IMR-90 (cell line): ENCODE measurements at places on chromosomes 12 and 14. TPM values are rescaled to one million over a fixed set of nuclear protein-coding genes. Genes with fewer than 3 reads are reported as not detected.

The KCNJ8 gene
- total RNA-seq = 13.9 and 15.8 TPM in 2 replicates

The HOMEZ gene
- total RNA-seq = 5.8 and 7.7 TPM in 2 replicates

DNA sequence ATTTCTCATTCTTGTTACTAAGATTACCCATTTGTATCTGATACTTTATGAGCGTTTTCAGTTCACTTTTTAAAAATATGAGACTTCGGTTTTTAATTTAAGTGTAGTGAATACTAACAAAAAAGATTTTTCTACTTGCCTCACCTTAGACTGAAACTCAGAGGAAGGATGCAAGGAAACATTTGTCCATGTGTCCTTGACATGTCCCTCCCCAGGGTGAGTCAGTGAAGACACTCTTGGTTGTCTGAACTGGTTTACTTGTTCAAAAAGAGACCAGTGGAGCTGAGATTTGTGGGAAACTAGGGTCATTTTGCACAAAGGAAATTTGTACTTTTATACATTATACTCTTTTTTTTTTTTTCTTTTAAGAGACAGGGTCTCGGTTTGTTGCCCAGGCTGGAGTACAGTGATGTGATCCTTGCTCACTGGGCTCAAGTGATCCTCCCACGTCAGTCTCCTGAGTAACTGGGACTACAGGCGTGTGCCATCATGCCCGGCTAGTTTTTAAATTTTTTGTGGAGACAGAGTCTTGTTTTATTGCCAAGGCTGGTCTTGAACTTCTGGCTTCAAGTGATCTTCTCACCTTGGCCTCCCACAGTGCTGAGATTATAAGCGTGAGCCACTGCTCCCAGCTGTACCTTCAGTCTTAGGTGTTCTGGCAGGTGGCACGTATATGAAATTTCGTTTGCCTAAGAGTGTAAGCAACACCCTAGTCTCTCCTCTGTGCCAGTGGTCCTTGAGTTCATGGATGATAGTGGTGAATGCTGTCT is 56.7 kb downstream of the PPFIBP1 start:
- DNase-seq = no peak

DNA sequence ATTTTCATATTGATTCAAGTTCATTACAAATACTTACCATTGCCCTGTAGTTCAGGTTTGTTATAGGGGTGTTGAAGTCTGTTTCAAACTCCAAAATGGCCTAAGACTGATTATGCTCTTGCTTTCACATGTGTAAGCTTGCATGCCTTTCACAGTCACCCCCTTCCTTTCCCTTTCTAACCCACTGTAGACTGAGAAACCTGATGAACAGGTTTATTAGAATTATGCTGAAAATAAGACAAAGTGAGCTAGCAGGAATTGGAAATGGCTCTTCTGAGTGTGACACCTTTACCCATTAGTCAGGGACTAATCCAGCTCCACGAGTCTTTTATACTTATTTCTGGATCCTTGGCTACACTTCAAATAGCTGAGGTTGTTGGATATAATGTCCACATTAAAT is 38.9 kb downstream of the FBXO33 start:
- DNase-seq = no peak

The FOXG1 gene
- not detected in 2 replicates for total RNA-seq

The CATSPERB gene
- total RNA-seq = not detected in 2 replicates

DNA sequence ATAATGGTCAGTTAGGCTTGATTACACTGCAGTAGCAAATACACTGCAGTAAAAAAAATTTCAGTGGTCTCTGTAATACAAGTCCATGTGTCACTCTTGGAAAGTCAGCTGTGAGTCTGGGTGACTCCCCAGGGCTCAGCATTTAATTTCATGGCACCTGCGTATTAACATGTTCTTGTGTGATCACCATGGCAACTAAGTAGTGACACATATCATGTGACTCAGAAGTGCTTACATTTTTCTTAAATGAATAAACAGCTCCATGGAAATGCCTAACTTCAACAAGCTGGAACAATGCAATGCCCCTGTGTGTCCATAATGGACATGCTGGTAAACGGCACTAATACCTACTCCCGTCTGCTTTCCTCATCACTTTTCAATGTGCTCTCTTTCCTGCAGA is 88.5 kb upstream of the ANO4 start:
- peak; percentile 92 for DNase-seq

DNA sequence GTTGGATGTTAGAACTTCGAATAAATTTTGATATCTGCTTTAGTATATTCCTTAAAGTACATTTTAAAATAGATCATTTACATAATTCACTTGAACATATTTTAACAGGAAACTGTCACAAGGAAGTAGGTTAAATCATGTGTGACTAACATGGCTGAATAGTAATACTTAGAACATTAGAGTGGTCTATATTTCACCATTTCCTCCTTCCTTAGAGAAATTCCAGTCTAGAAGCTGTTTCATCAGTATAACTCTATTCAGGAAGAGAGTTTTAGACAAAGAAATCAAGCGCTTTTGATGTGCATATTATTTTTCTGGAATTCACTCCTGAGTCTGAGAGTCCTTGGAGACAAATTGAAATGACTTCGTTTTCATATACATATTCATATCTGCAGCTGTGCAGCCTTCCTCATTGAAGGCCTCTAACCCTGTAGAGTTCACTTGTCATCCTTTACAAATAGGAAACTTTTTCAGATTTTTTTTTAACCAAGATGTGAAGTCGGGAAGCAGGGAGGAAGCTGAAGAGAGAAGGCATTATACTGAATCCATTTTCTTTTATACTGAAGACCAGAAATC is 28.4 kb downstream of the IRAK3 start:
- DNase-seq = no peak

- DNase-seq = no peak
Measured at GRCh38 chr14:76118594-76118993, 33.1 kb upstream of the GPATCH2L start.

DNA sequence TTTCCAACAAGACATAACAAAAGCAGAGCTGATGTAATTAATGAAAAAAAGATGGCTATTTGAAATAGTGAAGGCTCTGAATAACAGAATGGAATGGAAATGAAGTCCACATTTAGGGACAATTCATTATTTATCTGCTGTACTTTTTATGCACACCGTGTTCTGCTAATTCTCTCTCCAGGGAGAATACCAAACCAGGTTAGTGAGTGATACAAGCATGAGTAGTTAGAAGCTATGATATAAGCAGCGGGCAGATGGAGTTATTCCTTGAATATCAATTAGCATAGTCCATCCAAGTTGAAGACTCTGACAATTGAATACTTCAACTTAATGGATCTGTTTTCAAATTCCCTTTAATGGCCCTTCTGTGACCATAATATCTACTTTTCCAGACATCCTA is 162.1 kb upstream of the TMTC2 start:
- no peak for DNase-seq

The MEG3 gene
- total RNA-seq = 31.5 and 32.5 TPM in 2 replicates

GRCh38 chr12:122836027-122836921 is 1.0 kb downstream of the HIP1R start:
- DNase-seq = peak; percentile 16

The NPFF gene
- total RNA-seq = not detected in 2 replicates

The TSHR gene
- not detected in 2 replicates for total RNA-seq

DNA sequence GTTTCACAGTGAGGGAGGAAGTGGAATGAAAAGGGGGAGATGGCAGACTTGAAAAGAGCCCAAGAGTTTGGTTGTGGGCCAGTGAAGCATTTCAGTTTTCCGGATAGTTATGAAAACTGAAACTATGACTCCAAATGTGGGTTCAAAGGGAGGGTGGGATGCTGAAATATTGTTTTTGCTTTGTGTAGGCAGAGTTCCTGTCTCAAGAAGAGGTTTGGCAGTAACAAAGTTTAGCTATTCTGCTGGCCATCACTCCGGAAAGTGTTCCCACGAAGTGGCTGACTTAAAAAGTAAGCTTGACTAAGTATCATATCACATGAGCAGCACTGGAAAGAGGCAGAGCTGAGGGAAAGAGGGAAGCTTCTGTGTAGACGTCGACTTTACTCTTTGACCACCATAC is 85.2 kb downstream of the CAND1 start:
- DNase-seq = peak; percentile 15

- DNase-seq = peak; percentile 52
Measured at GRCh38 chr12:80175307-80175930, 76.1 kb downstream of the OTOGL start.

- DNase-seq = peak; percentile 37
Measured at GRCh38 chr12:65364046-65364445, 85.6 kb downstream of the MSRB3 start.

DNA sequence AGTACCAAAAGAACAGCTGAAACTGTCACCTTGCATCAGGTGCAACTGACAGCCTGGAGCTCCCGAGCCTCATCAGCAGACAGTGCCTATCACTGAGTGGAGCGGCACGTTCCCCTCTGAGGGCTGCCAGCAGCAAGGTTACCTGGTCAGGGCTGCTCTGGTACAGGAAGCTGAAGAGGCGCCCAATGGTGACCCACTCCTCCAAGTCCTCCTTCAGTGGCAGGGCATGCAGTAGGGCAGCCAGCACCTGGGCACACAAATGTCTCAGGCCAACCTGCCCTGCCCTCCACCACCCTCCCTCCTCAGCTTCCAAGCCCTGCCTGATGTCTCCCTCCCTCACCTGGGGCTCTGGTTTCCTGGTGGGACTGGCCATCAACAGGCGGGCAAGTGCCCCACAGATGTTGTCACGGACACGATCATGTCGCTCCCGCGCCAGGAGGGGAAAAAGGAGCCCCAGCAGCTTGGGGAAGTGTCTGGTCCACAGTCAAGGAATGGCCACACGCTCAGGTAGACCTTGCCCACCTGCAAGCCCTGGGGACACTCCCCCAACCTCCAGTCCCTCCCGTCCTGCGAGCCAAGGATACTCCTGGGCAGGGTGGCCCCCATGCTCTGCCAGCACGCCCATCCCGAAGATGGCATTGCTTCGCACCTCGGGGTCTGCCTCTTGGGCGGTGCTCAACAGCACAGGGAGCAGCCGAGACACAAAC is 7.1 kb downstream of the IPO4 start:
- no peak for DNase-seq
